Endothelial cell of umbilical vein (primary cell): ENCODE measurements at places on chromosomes 5 and 9. TPM values are rescaled to one million over a fixed set of nuclear protein-coding genes. Genes with fewer than 3 reads are reported as not detected.

Gene GMCL2
- total RNA-seq = not detected in 2 replicates

GRCh38 chr9:88179062-88179521, 40.8 kb upstream of the SPATA31C2 start:
- no peak for DNase-seq

DNA sequence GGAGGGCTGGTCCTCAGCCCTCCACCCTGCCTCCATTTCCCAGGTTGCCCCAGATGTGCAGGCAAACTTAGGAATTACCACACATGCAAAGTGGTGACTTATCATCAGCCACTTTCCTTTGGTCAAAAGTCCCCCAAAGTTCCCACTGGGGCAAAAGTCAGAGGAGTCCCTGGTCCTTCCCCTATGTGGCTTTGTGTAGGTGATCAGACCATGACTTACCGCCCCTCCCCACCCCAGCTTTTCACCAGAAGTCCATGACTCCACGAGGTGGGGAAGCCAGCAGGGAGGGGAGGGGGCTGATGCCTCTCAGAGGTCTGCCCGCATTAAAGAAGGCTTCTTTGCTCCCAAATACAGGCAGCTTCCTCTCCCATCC, 5.8 kb downstream of the TRAF1 start:
- DNase-seq = no peak

Gene IZUMO3
- total RNA-seq = not detected in 2 replicates

DNA sequence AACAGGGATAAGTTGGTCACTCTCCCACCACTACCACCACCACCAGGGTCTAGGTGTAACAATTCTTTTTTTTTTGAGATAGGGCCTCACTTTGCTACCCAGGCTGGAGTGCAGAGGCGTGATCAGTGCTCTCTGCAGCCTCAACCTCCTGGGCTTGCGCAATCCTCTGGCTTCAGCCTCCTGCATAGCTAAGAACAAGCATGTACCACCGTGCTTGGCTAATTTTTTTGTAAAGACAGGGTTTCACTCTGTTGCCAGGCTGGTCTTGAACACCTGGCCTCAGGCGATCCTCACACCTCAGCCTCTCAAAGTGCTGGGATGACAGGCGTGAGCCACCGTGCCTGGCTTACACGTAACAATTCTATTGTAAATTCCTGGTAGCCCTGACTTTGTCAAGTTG, 27.5 kb downstream of the CORO2A start:
- no peak for DNase-seq

GRCh38 chr5:174425271-174425963, 299.0 kb upstream of the MSX2 start:
- no peak for DNase-seq

- no peak for DNase-seq
Observed at GRCh38 chr9:129218272-129218625, 40.2 kb upstream of the IER5L start.

DNA sequence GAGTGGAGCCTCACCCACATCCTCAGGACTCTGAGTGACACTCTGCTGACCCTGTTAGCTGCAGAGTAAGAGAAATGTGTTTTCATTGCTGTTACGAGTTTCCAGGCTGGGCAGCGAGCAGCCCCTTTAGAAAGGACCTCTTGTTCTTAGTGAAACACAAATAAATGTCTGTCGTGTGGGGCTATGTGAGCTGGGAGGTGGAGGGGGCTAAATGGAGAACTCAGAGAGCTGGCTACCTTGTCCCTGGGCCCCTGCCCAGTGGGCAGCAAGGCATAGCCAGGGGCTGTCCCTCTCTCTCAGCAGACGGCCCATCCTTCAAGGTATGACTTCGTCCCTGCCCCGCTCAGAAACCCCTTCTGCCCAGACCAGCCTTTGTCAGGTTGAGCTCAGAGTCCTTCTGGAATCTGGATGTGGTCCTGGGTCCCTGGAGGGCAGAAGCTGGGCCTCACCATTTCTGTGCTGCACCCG, 10.2 kb downstream of the DCANP1 start:
- no peak for DNase-seq

Gene SLC25A2
- total RNA-seq = 0.39 and 0.46 TPM in 2 replicates

DNA sequence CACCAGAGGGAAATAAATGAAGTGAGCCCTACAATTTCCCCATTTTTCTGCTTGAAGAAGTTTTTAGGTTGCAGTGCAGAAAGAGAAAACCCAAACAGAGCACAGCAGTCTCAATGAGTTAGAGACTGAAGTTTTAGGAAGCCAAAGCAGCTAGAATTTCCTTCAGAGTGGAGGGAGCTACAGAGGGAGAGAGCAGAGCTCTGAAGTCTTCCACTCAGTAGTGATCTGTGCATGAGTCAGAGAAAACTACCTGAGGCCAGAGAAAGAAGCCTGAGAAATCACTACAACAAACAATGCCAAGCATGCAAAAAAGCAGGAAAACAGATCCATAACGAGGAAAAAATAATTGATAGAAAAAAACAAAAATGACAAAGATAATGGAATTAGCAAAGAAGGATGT, 17.9 kb upstream of the NDUFB6 start:
- DNase-seq = no peak

Gene OBP2B
- not detected in 2 replicates for total RNA-seq

Gene HAUS6
- 18.9 and 19.6 TPM in 2 replicates for total RNA-seq

Gene FABP6
- not detected in 2 replicates for total RNA-seq

DNA sequence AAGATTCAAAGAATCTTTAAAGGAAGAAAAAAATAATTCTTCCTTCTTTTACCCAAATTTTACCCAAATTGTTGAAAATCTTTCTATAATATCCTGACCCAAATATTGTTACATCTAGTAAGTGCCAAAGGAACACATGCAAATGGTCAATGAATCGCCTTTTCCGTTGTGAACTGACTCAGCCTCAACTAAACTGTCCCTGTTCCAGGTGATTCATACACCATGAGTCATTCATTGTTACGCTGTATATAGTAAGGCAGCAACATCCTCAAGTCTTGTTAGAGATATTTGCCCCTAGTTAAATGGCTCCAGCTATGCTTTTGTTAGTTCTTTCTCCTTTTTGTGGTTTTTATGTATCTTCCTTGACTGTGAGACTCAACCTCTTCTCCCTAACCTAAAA, 9.7 kb downstream of the PTGER4 start:
- DNase-seq = peak; percentile 98

- DNase-seq = peak; percentile 8
Observed at GRCh38 chr9:133429641-133430161, 7.5 kb downstream of the ADAMTS13 start.

DNA sequence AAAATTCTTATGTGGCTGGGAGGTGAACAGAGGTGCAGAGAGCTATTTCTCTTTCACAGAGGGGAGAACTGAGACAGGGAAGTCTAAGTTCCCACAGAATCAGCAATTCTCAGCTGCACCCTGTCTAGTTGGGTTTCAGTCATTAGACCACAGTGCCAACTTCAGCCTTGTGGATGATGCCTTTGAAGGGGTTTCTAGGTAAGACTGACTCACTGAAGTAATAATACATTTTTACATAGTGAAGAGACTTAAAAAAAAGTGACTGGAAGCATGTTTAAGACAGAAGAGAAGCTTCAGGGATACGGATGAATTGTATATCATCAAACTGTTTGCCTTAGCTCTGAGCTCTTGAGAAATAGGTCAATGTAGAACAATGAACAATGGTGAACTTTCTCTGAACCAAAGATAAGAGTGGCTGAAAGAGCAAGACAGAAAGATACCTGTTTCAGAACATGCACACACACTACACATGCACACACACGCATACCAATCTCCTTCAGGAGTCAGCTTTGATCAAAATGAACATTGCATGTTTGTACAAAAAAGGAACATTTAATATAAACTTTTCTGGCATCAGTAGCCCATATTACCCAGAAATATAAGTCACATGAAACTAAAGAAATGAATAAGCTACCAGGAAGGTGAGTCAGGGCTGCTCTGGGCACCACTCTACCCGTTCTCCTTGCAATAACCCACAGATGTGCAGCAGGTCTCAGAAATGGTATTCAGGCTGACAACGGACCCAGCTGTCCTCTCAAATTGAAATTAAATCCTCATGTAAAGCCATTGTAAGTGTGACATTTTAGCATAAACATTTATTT, 12.6 kb upstream of the FYB1 start:
- peak; percentile 84 for DNase-seq

DNA sequence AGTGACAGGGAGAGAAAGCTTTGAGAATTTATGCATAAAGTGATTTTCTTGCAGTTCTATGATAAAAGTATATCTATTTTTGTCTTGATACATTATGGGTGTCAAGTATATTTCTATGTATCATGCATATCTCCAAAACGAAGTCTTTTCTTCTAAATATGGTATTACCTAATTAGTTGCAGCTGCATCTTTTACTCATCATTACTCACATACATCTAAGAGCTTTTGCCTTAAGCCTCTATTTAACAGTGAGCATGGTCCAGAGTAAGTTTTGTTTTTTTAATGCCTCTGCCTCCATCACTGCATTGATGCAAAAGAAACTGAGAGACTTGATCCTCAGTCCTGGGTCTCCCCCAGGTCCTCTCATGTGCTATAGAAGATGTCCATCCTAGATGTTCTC, 40.0 kb upstream of the SMC5 start:
- no peak for DNase-seq

GRCh38 chr5:53262348-53262970, 152.9 kb upstream of the MOCS2 start:
- peak; percentile 45 for DNase-seq

DNA sequence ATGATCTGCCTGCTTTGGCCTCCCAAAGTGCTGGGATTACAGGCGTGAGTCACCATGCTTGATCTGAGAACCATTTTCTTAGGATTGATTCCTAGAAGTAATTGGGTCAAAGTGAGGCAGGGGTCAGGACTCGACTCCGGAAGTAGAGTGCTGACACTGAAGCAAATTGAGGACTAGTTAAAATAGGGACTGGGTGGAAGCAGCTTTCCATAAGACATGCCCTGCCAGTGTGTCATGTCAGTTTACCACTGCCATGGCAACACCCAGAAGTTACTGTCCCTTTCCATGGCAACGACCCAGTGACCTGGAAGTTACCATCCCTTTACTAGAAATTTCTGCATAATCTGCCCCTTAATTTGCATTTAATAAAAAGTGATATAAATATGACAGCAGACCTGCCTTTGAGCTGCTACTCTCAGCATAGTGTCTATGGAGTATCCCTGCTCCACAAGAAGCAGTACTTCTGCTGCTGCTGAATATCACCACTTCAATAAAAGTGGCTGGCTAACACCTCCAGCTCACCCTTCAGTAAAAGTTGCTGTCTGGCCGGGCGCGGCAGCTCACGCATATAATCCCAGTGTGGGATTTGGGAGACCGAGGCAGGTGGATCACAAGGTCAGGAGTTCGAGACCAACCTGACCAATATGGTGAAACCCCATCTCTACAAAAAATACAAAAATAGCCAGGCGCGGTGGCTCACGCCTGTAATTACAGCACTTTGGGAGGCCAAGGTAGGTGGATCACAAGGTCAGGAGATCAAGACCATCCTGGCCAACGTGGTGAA, 47.8 kb upstream of the JADE2 start:
- DNase-seq = no peak

DNA sequence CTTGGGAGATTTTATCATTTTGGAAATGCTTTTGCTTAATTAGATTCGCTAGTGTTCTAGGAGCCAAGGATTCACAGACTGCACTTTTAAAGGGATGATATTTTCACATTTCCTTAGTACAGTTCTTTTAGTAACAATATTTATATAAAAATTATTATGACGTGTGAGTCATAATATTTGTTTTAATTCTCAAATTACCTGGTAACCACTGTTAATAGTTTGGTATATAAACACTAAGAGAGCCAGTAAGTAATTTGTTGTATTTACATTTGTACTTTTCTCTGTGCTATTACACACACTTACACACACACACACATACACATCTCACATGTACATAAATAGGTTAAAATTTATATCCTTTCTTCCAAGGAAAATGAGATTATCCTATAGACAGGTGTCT, 58.8 kb upstream of the RAD23B start:
- no peak for DNase-seq

Gene CCL27
- total RNA-seq = not detected in 2 replicates

GRCh38 chr5:68246802-68247201, 31.2 kb downstream of the PIK3R1 start:
- no peak for DNase-seq

Gene FOXD4
- total RNA-seq = 0.35 and 0.42 TPM in 2 replicates

- DNase-seq = no peak
Observed at GRCh38 chr9:77020413-77021290, 1.2 kb downstream of the FOXB2 start.

GRCh38 chr5:1315709-1316587, 21.1 kb upstream of the TERT start:
- no peak for DNase-seq

- DNase-seq = no peak
Observed at GRCh38 chr9:128125580-128126354, 1.8 kb downstream of the PTGES2 start.

Gene MGAT4B
- total RNA-seq = 226 and 243 TPM in 2 replicates

Gene PHAX
- 48.2 and 51.2 TPM in 2 replicates for total RNA-seq

Gene BAAT
- total RNA-seq = not detected in 2 replicates

Gene BSPRY
- not detected in 2 replicates for total RNA-seq

GRCh38 chr9:104923289-104923688, 4.7 kb downstream of the ABCA1 start:
- DNase-seq = no peak

GRCh38 chr5:102666164-102666946, 88.8 kb upstream of the PAM start:
- no peak for DNase-seq

Gene SGCD
- total RNA-seq = not detected in 2 replicates

GRCh38 chr9:130624154-130624553, 40.2 kb upstream of the PRDM12 start:
- DNase-seq = no peak

GRCh38 chr5:11518676-11519075, 385.6 kb downstream of the CTNND2 start:
- no peak for DNase-seq

GRCh38 chr5:154970759-154971158, 29.9 kb downstream of the MRPL22 start:
- peak; percentile 77 for DNase-seq

Gene HMMR
- total RNA-seq = 26.0 and 31.0 TPM in 2 replicates

- DNase-seq = peak; percentile 95
Observed at GRCh38 chr9:21919377-21920362, 74.5 kb downstream of the CDKN2A start.

Gene TAF1L
- not detected in 2 replicates for total RNA-seq

DNA sequence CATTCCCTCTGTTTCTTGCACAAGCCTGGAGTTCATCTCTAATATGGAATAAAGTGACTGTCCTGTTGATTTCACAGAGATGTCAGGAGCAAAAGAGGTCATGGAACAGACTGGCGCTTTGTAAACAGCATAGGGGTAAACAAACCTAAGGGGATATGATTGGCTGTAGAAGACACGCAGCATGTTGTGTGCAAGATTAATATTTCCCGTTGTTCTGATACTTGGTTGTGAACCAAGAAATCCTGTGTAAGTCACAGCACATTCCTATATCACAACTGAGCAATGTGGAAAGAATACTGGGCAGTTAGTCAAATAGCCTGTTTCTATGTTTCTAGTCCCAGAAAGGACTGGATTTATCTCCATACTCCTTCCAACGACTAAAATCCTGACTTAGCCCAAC, 3.2 kb downstream of the ADAMTS12 start:
- no peak for DNase-seq

DNA sequence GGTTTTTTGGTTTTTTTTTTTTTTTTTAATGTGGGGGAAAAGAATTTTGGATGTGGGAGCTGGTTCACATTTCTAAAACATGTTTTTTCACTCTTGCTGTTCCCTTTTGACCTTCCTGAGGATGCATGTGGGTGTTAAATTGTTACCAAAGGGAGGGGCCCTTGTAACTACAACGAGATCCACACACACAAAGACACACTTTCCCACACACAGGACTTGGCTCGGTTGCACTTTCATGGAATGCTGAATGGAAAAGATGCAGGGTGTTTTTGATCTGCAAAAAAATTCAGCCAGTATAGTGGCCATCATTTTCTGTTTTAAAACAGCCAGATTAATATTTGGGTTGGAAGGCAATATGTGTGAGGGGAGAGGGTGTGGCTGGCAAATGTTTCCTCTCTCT, 576.9 kb downstream of the EBF1 start:
- no peak for DNase-seq

- no peak for DNase-seq
Observed at GRCh38 chr9:10479172-10479571, 133.6 kb downstream of the PTPRD start.
